ENCODE measurements at places on chromosomes 4 and X. TPM values are rescaled to one million over a fixed set of nuclear protein-coding genes. Genes with fewer than 3 reads are reported as not detected.
A peak's percentile ranks its signal among the peaks of the same experiment; 100 is the strongest.

- peak; percentile 52 for DNase-seq
These were observed 6.9 kb upstream of the HDAC6 start for GRCh38 chrX:48794911-48795515.

DNA sequence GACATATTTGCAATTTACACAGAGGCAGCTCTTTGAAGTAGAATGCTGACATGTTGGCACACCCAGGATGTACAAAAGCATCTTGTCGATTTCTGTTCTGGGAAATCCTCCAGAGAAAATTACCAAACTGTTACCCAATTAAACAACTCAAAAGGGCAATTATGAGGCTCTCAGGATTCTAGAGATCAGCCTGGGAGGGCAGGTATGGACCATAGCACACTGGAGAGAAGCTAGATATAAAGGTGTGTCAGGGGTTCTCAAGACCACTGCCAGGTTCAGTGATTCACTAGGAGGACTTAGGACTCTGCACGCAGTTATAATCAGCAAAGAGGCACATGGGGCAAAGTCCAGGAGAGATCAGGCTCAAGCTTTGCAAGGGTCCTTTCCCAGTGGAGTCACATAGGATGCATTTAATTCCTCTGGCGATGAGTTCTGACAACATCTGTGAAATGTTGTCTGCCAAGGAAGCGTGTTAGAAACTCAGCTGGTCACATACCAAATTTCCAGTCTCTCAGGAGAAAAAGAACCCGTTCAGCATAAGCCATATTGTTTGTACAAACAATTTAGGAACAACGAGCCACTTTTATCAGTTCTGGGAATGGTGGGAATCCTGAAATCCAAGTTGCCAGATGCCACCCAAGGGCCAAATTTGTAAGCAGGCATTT lies 100.8 kb downstream of the SYTL5 start:
- DNase-seq: no peak

GRCh38 chrX:129540068-129540653 lies at the start of gene OCRL:
Gene OCRL (plus strand): TSS chrX:129540259. CDS start chrX:129540440, 181 bp downstream.
- DNase-seq: peak; percentile 44

GRCh38 chrX:40539214-40540142 lies 41.3 kb upstream of the ATP6AP2 start:
- peak; percentile 61 for DNase-seq

- no peak for DNase-seq
These were observed 188.4 kb upstream of the TBC1D9 start for GRCh38 chr4:140944572-140944971.

DNA sequence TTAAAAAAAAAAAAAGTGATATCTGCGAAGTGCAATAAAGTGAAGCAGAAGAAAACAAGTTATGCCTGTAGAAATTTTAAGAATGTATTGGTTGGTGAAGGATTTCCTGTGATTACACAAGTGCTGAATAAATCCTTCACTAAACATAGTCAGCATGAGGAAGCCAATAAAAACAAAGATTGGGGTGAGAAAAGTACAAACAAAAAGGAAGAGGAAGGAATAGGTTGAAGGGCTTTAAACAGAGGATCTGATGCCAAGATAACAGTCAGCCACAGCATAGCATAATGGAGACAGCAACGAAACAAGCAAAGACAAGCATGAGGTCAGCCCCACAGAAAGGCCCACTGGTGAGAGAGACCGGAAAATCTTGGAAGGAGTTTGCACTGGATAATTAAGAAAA lies 372.2 kb downstream of the ADAM29 start:
- no peak for DNase-seq

GRCh38 chr4:17517664-17518063 lies 2.7 kb downstream of the CLRN2 start:
- no peak for DNase-seq

GRCh38 chr4:184660978-184661377 lies 11.4 kb downstream of the PRIMPOL start:
- no peak for DNase-seq

DNA sequence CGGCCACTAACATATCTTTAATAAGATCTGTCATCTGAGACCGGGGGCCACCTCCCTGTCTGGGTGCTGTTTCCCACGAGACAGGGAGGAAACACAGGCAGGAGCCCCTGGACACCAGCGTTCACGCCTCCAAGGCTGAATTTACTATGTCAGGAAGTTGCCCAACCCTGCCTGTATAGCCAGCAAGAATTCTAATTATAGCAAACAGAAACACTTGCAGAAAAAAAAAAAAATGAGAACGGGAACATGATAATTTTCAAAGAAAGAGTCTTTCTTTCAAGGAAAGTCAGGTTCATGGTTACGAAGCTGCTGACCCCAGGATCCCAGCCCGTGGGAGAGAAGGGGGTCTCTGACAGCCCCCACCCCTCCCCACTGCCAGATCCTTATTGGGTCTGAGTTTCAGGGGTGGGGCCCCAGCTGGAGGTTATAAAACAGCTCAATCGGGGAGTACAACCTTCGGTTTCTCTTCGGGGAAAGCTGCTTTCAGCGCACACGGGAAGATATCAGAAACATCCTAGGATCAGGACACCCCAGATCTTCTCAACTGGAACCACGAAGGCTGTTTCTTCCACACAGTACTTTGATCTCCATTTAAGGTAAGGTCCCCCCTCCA lies at the start of gene IL3RA:
TSS of gene IL3RA (plus strand) at position 455 of the 613 bp plus-strand sequence. CDS start 4,981 bp downstream, outside the sequence.
- DNase-seq: no peak

DNA sequence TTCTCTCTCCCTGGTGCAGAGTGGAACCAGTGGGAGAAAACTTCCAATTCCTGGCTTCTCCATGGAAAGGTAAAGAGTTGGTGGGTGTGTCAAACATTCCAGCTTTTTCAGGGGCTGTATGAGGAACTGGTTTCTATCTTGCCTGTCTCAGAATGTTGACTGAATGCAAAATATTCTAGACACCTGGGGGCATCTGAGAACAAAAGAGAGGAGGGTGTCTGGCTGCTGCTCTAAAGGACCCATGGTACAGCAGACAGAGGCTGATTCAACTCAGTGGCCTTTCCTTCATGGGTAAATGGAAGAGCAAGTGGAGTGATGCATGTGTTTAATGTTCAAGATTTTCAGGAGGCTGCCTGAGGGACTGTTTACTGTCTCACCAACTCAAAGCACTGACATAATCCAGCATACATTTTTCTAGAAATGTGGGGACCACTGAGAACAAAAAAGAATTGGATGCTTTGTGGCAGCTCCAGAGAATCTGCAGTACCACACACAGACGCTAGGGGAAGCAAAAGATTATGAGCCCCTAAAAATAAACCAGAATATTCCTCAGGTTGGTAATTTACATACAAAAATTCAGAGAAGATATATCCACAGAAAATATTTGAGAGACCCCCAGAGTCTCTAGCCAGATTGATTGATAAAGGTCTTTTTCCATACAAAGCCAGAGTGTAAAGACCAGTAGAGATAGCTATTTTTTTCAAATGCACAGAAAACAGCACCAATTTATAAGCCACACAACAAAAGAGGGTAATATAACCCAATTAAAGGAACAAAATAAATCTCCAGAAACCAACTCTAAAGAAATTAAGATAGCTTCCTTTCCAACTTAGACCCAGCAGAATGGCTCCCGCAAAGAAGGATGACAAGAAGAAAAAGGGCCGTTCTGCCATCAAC lies 48.0 kb upstream of the STARD8 start:
- no peak for DNase-seq

The GC gene
- not detected for total RNA-seq

DNA sequence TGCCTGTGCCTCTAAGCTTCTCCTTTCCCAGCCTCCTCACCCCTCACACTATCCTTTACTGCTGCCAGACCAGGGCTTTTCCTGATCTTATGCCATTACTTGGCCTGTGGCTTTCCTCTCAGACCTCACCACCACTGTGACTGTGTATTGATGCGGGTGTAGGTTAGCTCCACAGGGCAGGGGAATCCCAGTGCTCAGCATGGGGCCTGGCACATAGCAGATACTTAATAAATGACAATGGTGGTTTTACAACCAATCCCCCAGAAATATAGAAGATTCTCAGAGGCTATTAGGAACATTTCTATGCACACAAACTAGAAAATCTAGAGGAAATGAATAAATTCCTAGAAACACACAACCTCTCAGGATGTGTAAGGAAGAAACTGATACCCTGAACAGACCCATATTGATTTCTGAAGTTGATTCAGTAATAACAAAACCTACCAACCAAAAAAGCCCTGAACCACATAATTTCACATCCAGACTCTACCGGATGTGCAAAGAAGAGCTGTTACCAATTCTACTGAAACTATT lies 129.6 kb upstream of the QRFPR start:
- no peak for DNase-seq

The MAGED4 gene
- 0.26 TPM for total RNA-seq

DNA sequence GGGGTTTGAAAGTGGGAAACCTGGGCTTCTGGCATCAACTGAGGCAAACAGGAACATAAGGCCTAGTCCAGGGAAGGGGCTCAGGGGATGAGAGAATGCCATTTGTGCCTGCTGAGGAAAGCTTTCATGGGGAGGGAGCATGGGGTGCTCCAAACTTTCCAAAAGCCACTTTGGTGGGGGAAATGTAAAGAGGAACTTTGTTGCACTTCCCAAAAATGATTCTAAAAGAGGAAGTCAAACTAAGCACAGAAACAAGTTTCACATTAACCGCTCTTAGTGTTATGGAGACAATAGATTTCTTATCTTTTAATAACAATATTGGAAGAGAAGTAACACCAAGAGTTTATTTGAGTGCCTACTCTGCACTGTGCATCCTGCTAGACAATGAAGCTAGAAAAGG lies 32.3 kb downstream of the GAB3 start:
- DNase-seq: no peak

- peak; percentile 68 for DNase-seq
These were observed 97.9 kb upstream of the EOLA2 start for GRCh38 chrX:150036181-150036580.

DNA sequence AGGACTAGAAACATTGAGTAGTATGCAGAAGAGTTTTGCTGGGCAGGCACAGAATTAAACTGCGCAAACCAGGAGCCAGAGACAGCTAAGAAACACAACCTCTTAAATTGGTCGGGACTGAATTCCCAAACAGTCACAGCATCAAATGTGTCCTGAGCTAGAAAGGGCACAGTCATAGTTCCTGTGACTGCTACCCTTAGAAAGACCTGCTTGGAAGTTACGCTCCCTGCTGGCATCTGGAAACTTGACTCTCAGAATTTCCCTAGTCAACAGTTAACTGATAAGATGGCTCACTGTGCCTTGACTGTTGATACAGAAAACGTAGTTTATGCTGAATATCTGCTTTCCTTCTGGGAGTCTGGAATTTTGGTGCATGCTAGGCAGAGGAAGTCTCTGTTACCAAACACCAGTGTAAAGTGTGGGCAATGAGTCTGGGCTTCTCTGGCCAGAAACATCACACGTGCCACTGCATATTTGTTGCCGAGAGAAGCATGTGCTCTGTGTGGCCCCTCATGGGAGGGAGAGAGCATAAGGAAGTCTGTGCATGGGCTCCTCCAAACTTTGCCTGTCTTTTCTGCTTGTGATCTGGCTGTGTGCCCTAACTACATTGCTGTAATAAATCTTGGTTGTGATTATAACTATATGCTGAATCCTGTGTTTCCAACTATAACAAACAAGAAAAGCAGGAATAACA lies 11.6 kb upstream of the EOLA2 start:
- no peak for DNase-seq

GRCh38 chr4:185859111-185859510 lies 47.1 kb upstream of the SORBS2 start:
- DNase-seq: no peak

DNA sequence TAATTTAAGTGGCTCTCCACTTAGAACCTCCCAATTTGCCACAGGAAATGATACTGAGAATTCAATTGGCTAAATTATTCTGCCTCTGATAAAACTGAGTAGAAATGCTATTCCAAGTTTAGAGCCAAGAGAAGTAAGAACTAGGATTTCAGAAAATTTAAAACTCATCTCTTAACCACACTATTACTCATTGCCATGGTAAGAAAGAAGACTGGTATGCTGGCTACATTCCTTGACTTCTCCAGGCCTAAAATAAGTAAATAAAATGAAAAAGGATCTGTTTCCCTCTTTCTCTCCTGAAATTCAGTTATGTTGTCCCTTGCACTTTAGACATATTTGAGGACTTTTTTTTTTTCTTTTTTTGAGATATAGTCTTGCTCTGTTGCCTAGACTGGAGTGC lies 23.3 kb downstream of the ZNF280C start:
- no peak for DNase-seq

DNA sequence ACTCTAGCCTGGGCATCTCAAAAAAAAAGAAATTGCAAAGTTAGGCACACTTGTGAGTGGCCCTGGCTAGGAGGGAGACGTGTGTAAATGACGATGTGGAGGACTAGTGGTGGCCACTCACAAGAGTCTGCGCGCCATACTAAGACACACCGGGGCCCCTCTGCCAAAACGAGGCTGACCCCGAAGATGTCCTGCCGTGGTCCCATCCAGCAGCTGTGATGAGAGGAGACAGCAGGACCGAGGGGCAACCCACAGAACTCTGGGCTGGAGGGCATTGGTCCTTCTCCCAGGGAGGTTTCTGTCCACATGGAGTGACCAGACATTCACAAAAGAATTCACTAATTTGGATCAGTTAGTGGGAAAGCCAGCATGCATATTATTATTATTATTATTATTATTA lies 47.4 kb downstream of the NOP14 start:
- DNase-seq: no peak

The CAPN6 gene
- total RNA-seq: not detected

GRCh38 chr4:59612235-59612634 lies 1587.9 kb upstream of the ADGRL3 start:
- peak; percentile 82 for DNase-seq

The GLOD5 gene
- not detected for total RNA-seq

- DNase-seq: no peak
These were observed 22.9 kb downstream of the AWAT2 start for GRCh38 chrX:70026851-70027200.

The FDCSP gene
- not detected for total RNA-seq

- no peak for DNase-seq
These were observed 448.3 kb upstream of the SPANXN1 start for GRCh38 chrX:144798972-144799371.

The BEX2 gene
- 46.6 TPM for total RNA-seq

The ARAF gene
- total RNA-seq: 9.2 TPM

The SHROOM2 gene
- total RNA-seq: 2.4 TPM

The CORIN gene
- total RNA-seq: 0.38 TPM

- DNase-seq: peak; percentile 40
These were observed 46.7 kb downstream of the FGF16 start for GRCh38 chrX:77493677-77494553.

The CFP gene
- total RNA-seq: 0.26 TPM

- peak; percentile 65 for DNase-seq
These were observed 153.9 kb downstream of the KDR start for GRCh38 chr4:54971474-54971950.

GRCh38 chrX:69136546-69137331 lies 28.5 kb downstream of the PJA1 start:
- no peak for DNase-seq

- no peak for DNase-seq
These were observed 8.8 kb downstream of the CEP44 start for GRCh38 chr4:174292473-174292872.

DNA sequence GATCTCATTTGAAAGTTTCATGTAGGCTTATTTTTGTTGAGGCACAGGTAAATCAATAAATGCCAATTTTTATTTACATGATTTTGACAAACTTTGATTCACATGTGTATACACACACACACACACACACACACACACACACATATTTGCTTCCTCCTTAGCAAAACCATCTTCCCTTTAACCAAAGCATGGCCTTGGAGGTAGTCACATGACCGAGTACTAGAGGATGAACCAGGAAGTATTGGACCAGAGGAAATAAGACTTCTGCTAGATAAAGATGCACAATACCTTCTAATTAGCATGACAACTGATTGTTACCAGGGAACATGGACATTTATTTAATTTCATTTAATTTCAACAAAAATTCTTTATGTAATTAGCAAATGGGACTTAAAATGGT lies 23.4 kb upstream of the CFAP299 start:
- no peak for DNase-seq

GRCh38 chr4:128660361-128661215 lies 148.9 kb upstream of the JADE1 start:
- DNase-seq: no peak

GRCh38 chr4:140662082-140662869 lies 93.5 kb upstream of the UCP1 start:
- DNase-seq: peak; percentile 60

Data from bronchial epithelial cell (primary cell).